GM12878 (cell line): ENCODE measurements at places on chromosomes 2 and 18.

DNA sequence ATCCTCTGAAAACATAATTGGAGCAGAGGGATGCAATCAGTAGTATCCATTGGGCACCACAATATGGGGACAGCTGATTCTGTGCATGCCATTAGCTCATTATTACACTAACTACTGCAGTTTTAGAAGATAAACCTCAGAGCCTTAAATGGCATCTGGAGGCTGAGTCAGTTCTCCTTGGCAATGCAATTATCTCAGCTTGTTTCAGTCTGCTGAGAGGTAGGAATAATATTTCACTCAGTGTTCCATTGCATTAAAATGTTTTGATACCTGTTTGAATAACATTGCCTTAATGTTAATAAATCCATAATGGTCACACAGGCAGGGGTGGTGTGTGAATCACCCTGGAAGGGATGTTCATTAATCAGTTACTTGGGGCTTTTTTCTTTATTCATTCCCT, 309.6 kb downstream of the LRRTM1 start:
- no peak for DNase-seq

GRCh38 chr2:74865770-74866674, 32.1 kb downstream of the HK2 start:
- no peak for DNase-seq

- no peak for DNase-seq
Measured at GRCh38 chr18:36314098-36314497, 16.6 kb downstream of the FHOD3 start.

GRCh38 chr2:160490733-160491685, 2.6 kb downstream of the RBMS1 start:
- no peak for DNase-seq

DNA sequence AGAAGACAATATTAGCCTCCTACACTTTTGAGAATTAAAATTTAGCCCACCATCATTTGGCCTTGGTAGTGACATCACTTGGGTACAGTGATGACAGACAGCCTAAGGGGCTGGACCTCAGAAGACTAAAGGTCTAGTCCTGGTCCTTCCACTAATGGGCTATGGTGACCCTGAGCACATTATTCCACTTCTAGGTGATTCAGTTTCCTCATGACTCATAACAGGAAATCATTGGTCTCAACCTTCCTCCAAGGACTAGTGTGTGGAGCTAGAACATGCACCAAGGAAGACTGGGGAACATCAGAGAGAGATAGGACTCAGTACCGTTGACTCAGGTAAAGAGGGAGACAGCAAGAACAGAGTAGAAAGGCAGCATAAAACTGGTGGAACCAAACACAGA, 64.0 kb downstream of the TFCP2L1 start:
- no peak for DNase-seq

DNA sequence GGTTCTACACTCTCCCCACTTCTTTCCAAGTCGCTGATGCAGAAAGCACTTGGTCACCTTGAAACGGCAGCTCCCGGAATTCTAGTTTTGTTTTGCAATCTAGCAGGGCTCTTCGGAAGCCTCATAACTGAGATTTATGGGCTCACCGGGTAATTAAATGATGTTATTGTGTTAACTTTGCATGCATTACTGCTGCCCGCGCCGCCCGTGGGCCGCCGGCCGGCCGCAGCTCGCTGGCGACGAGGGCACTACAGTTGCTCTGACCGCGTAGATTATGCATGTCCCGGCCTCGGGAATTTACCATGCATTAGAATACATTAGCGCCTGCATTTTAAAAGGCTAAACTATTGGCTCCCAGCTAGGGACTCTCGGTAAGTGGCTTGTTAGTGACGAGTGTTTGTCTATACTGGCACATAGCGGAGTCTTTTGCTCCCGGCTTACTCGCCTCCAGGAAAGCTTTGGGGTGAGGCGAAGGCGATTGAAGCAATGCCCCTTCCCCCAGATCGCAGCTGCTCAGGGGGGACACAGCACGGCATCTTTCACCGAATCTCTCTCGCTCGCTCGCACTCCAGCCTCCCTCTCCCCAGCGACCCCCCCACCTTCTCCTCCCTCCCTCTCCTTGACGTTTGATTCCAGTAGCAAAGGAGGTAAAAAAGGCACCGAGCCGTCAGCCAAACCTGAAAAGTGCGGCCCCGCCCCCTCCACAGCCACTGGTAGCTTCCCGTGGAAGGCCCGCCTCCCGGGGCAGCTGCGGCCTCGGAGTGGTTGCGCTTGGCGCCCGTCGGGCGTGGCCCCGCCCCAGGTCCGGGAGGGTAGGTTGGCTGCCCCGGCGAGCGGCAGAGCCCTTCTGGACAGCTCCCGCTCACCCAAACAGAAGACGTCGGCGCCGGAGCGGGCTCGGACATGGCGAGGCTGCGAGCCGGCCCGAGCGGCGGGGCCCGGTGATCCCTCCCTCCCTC, at the start of gene ONECUT2:
ONECUT2 (plus strand) TSS at position 839 of the 959 bp plus-strand sequence. CDS start 343 bp downstream, outside the sequence.
- DNase-seq: no peak

GRCh38 chr2:141611-142010, 95.3 kb upstream of the FAM110C start:
- DNase-seq: no peak

- no peak for DNase-seq
Measured at GRCh38 chr2:36478332-36478738, 119.6 kb downstream of the FEZ2 start.

DNA sequence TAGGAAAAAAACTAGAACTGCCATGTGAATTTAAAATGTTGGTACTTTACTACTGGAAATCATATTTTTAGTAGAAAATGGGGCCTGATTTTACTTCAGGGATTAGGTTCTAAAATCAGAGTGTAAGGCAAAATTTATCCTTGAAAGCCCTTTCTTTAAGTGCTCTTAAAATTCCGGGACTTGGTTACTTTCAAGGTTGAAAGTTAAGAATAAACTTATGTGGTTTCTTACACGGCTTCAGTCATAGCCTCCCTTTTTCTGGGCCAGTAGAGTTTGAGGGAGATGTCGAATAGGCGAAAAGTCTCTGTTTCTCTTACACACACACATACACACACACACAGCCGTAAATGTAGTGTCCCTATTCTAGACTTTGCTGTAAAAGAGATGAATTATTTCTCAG, 13.1 kb downstream of the KCNE4 start:
- no peak for DNase-seq

DNA sequence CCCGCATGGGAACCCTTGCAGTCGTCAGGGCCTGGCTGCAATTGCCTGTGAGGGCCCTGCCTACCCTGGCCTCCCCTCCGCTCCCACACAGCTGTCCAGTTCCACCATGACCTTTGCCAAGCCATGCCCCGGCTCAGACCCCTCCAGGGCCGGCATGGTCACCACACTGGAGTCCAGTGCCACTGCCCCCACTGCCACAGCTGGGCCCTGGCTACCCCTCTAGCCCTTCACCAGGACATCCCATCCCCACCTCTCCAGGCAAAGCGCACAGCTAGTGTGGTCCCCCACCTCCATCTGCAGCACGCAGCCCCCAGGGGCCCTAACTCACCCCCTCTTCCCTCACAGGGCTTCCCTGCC, 70.3 kb upstream of the SMAD7 start:
- no peak for DNase-seq

- no peak for DNase-seq
Measured at GRCh38 chr2:226763320-226763719, 36.3 kb downstream of the IRS1 start.

GRCh38 chr2:10635430-10635829, 54.3 kb downstream of the NOL10 start:
- DNase-seq: no peak

DNA sequence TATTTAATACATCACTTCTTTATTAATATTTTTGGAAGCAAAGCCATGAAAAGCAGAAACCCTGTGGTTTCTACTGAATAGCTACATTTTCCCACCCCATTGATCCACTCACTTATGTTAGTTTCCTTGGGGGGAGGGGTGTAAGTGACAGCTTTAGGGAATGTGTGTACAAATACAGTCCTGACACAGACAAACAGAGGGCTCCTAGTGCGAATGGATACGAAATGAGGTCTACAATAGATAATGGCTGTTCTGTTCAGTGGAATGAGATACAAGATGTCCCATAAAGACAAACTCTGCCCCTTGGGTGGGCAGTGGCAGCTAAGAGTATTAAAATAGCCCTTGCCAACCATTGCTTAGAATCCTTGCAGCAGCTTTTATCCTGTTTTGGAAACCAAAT, 312.9 kb downstream of the NCKAP5 start:
- DNase-seq: no peak

DNA sequence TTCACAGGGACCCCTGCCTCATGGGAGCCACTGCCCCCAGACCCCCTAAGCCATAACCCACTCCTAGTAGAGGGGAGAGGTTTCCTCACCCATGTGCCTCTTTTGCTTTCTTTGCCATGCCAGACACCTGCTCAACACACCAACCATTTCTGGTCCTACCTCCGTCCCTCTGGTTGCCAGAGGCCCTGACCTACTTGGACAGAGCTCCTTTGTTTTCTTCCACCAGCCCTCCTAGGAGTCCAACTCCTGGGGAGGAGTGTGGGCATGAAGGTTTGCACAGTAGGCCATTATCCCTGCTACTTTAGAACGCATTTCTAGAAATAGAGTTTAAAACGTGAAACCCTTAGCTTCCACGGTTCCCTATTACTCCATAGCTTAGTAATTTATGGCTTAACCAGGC, 76.6 kb upstream of the FAM237A start:
- DNase-seq: no peak

GRCh38 chr18:36636237-36636817, 192.5 kb downstream of the TPGS2 start:
- DNase-seq: peak; percentile 50
